IMR-90 (cell line): ENCODE measurements at places on chromosomes 1 and 21.

GRCh38 chr1:215473943-215474342, 93.2 kb upstream of the KCTD3 start:
- DNase-seq: peak; percentile 5

- DNase-seq: no peak
These were observed 18.1 kb downstream of the SLX9 start for GRCh38 chr21:44957901-44958451.

GRCh38 chr1:1534401-1535154, 5.8 kb downstream of the TMEM240 start:
- no peak for DNase-seq

GRCh38 chr1:206579747-206580437, 32.4 kb downstream of the EIF2D start:
- DNase-seq: peak; percentile 22

- DNase-seq: no peak
These were observed 581.7 kb downstream of the MRPL39 start for GRCh38 chr21:25025596-25025995.

- DNase-seq: no peak
These were observed 21.5 kb upstream of the FAM43B start for GRCh38 chr1:20530901-20531300.

- peak; percentile 92 for DNase-seq
These were observed 88.3 kb upstream of the SELENON start for GRCh38 chr1:25711555-25712298.

GRCh38 chr1:207970329-207971233, 59.7 kb upstream of the CD34 start:
- DNase-seq: no peak
